Type B pancreatic cell (in vitro differentiated cells): ENCODE measurements at places on chromosomes 4 and X.

DNA sequence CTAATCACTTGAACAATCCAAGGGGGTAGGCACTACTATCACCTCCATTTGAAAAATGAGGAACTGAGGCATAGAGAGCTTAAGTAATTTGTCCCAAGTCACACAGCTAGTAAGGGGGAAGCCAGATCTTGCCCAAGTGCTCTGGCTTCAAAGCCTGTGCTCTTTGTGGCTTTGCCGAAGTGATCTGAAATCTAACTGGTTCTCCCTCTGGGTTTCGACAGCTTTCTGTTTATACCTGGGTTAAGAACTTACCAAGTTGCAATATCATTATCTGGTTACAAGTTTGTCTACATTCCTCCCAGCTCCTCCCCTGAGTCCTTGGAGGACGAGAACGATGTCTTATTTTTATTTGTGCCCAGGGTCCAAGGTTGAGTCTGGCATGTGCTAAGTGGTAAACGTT lies 125.3 kb upstream of the RAI2 start:
- DNase-seq = no peak

DNA sequence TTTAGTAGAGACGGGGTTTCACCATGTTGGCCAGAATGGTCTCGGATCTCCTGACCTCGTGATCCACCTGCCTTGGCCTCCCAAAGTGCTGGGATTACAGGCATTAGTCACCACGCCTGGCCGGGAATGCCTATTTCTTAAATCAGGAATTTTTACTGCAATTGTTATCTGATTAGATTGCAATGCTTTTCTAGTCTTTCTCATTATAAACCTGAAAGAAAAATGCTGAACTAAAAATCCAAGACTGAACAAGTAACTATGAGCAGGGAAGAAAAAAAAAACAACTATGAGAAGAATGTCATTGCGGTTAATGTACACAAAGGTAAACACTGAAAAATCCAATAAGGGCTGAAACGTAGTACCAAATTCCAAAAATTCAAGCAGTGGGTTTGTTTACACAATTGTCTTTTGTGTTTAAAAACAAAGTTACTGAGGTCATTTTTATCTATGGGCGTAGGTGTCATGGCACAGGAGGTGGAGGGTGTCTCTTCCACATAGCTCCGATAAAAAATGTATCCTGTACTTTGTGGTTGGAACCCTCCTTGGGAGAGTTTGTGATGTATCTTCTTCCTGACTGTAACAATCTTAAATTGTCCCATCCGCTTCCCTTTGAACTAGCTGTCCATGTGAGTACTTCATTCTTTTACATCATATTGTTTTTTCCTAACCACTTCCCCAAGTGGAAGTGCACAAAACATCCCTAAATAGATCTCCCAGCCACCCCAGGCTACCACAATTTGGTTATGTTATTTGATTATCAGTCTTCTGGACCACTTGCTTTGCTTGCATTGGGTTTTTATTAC lies 11.1 kb upstream of the TMEM156 start:
- DNase-seq = no peak

DNA sequence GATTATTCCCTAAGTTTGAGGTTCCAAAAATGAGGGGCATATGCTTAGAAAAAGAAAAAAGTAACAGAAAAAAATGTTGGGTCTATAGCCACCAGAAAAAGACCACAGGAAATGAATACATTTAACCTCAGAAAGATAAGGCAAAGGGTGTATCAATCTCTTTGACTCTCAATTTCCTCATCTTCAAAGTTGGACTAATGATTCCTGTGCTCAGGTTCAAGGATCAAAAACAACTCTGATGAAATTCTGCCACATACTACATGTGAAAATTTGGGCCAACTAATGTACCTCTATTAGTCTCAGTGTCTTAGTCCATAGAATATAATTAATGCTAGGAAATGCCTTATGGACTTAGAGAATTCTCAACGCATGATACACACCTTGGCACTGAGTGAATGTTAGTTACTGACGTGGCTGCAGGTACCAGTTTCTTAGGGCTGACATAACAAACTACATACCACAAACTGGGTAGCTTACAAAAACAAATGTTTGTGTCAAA lies 257.7 kb downstream of the ANKRD50 start:
- DNase-seq = no peak

GRCh38 chr4:123453061-123453680 lies 56.6 kb downstream of the SPRY1 start:
- no peak for DNase-seq

- no peak for DNase-seq
Measured at GRCh38 chr4:104593019-104593418, 98.3 kb upstream of the CXXC4 start.

DNA sequence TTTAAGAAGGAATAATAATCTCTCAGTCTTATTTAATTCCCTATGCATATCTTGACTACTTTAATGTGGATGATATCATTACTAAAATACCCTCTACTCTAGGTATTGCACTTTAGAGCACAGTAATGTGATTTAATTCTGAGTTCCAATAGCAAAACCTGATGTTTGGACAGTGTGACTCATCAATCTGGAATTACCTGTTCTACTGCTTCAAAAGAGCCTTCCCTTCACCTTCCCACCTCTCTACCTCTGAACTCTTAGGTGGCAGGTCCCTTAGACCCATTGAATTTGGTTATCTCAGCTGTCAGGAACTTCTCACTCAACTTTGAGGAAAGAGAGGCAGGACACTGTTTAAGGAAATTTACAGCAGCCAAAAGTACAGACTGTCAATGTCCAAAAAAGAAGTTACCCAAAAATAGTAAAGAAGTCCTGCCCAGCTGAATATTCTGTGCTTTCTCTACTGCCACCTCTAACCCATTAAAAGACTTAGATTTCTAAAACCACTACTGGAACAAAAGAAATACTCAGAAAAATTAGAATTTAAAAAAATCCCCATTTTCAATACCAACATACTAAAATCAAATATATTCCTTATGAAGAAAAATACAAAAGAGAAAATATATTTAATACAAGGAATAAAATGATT lies 123.1 kb upstream of the GPM6A start:
- no peak for DNase-seq

GRCh38 chr4:144310535-144310934 lies 170.0 kb upstream of the GYPA start:
- no peak for DNase-seq

- DNase-seq = no peak
Measured at GRCh38 chr4:40269133-40269532, 66.0 kb upstream of the CHRNA9 start.

GRCh38 chrX:119069128-119069527 lies 3.7 kb upstream of the CT47C1 start:
- DNase-seq = no peak

GRCh38 chr4:105633241-105633640 lies 75.2 kb downstream of the INTS12 start:
- DNase-seq = no peak

DNA sequence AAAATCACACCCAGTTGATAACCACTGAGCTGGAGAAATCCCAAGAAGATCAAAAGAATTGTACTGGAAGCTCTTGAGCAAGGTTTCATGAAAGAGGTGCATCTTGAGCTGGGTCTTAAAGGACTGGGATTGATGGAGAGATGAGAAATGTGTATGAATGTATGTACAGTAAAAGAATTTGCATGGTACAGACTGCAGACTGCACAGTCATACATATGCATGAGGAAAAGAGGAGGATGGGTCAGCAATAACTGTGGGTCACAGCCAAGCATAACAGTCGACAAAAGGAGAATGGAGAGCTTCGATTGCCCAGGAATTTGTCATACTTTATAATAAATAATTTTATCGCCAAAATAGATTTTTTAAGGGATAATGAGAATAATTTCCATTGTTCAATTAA lies 4.8 kb upstream of the RELL1 start:
- no peak for DNase-seq

DNA sequence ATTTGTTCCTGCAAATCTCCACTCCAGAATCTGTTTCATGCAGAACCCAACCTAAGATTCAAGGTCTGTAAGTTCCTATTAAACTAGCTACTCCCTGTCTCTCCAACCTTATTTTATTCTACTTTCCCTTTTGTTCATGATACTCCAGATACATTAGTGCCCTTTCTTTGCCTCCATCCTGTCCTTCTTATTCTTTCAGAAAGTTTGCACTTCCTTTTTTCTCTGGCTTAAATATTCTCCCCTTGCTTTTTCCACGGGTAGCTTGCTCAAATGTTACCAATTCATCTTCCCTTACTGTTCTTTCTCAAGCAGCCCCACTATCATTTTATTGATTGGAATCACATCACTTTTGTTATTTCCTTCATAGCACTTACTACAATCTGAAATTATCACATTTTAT lies 72.1 kb downstream of the CAMK2D start:
- no peak for DNase-seq

DNA sequence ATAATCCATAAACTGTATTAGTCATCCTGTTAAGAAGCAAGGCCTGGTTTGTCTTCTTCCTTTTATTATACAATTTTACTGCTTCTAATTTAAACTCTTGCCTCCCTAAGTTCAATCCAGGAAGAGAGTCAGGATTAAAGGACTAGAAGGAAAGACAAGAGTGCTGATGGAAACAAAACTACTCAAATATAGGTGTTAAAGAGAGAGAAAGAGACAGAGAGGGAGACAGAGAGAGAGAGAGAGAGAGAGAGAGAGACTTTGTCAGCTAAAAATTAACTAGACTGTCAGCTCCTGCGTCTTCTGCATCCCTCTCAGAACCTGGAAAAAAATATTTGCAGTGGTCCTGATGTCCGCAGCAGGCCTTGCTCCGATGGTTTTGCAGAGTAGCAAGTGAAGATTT lies 13.5 kb upstream of the FGG start:
- DNase-seq = no peak

- DNase-seq = no peak
Measured at GRCh38 chrX:110408949-110409588, 50.4 kb downstream of the RTL9 start.

- DNase-seq = peak; percentile 74
Measured at GRCh38 chrX:40012868-40013265, 84.9 kb downstream of the BCOR start.

GRCh38 chr4:56360071-56360470 lies 27.2 kb downstream of the AASDH start:
- no peak for DNase-seq

DNA sequence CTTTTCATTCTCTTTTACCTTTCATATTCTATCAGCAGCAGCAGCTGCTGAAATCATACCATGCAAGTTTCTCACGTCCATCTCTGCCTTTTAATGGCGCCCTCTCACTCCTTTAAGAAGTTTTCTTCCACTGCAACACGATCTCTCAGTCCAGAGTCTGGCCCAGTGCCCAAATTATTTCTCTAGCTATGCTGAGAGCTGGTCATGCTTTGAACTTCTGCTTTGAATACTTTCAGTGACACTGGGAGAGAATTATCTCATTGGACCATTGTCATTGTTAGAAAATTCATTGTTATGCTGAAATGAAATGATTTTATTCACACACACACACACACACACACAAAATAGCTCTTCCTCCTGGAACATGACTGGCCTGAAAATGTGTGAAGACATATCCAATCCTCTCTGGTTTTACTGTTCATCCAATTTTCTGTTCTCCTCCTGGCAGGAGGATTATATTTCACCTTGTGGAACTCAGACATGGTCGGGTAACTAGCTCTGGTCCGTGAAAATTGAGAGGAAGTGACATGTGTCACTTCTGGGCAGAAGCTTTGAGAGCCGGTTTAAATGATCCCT lies 1.3 kb upstream of the PDHA1 start:
- DNase-seq = no peak

DNA sequence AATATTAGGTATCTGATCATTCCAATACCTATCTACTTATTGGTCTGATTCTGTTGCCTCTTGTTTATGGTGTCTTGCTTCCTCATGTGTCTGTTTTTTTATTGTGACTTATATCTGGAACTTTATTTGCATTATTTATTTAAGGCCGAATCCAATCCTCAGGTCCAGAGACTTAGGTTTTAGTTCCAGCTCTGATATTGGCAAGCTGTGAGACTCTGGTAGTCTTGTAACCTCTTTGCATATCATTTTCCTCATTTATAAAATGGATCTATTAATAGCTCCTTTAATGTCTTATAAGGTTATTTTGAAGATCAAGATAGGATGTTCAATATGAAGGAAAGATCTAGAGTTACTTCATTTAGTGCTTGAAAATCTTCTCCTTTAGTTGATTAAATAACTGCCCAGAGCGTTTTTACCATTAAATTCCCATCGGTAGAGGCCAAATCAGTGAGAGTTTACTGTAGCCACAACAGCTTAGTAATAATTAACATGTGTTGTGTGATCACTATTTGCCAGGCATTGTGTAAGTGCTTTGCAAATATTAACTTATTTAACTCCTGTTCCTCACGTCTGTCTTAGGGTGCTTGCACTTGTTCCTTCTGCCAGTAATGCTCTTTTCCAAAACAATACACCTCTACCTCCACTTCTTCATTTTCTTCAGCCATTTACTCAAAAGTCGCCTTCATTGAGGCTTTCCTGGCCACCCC lies 82.2 kb downstream of the CC2D2A start:
- DNase-seq = no peak

DNA sequence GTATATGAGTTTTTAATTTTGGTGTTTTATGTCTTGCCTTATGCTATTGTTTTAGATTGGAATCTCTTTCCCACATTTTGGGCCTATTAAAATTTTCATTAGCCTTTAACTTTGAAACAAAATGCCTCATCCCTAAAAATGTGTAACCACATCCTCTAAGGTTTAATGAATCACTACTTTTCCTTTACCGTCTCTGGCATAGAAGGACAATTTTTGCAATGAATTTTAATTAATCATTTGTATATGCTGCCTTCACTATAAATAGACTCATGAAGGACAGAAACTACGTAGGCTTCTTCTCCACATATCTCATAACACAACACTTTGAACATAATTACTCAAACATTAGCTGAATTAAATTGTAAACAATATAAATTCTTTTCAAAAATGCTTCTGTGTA lies 421.5 kb downstream of the NLGN4X start:
- DNase-seq = no peak

- no peak for DNase-seq
Measured at GRCh38 chrX:153400146-153401132, 711 bp downstream of the PNMA6E start.

DNA sequence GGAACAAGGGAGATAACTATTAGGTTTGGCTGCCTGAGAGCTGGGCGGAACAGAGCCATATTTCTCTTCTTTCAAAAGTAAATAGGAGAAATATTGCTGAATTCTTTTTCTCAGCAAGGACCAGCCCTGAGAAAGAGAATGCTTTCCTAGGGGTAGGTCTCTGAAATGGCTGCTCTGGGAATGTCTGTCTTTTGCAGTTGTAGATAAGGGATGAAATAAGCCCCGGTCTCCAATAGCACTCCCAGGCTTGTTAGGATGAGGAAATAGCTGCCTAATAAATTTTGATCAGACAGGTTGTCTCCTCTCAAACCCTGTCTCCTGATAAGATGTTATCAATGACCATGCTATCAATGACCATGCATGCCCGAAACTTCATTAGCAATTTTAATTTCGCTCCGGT lies 207.8 kb upstream of the KIT start:
- DNase-seq = no peak

DNA sequence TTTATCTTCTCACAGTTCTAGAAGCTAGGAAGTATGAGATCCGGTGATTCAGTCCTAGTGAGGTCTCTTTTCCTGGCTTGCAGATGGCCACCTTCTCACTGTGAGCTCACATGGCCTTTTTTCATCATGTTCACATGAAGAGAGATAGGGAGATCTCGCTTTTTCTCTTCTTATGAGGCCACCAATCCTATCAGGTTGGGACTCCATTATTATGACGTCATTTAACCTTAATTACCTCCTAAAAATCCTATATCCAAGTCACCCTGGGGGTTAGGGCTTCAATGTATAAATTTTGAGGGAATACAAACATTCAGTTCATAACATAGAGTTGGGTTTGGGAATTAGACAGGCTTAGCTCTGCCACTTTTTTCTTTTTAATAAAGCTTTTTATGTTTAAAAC lies 6.0 kb upstream of the BTC start:
- no peak for DNase-seq

- no peak for DNase-seq
Measured at GRCh38 chrX:30217465-30217864, 2.1 kb downstream of the MAGEB2 start.
